NCI-H2081 treated with DMSO at 0.1 percent for 48 hours (cell line): ENCODE measurements at places on chromosomes 1 and 21.
A peak's percentile ranks its signal among the peaks of the same experiment; 100 is the strongest.

DNA sequence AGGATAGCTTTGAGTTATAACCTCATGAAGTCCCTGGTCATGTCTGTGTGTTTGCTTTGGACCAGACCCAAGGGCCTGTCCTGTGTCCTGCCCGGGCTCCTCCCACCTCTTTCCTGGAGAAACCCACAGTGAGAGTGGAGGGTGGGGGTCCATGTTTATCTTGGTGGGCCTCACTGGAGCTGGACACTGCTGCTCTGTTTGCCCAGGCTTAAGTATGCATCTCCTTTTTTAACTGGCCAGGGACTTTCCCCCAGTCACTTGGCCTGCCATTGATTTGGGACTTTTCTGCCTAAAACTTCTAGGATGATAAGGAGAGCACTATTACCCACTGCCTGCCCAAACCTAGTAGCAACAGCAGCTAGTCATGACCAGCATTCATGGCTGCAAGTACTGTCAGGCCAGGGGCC lies 49.8 kb downstream of the DDR2 start:
- DNase-seq: no peak

DNA sequence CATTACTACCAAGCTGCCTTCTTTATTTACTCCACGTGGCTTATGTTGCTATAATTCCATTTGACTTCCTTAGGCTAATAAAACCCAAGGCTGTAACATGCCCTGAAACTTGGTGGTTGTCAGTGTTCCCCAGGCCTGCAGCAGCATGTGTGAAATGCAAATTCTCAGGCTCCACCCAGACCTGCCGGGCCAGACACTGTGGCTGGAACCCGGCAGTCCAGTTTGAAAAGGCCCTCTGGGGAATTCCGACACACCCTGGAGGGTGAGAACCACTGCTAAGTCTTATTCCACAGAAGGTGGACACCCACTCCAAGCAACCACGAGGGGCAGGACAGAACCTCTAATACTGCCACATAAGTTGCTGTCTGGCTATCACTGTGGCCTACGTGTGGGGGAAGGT lies 41.4 kb downstream of the URB1 start:
- DNase-seq: no peak

DNA sequence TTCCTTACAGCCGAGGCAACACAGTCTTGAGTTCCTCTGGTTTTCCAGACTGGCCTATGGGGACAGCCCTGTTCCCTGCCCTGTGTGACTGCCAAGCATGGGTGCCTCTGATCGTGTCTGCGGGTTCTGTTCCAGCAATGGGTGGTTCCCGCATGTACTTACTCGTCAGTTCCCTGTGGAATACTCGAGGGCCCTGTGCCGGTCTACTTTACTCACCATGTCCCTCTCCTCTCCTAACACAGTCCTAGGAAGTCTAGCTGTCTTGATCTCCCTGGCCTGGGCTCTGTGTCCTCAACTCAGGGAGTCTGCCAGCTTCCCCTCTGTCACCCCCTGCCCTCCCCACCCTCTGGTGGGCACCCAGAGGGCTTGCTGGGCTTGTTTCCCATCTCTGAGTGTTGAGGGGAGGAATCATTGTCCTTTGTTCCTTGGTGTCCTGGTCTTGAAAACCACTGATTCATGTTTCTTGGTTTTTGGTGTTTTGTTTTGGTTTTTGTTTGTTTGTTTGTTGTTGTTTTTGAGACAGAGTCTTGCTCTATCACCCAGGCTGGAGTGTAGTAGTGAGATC lies 36.0 kb downstream of the TRAPPC10 start:
- no peak for DNase-seq

DNA sequence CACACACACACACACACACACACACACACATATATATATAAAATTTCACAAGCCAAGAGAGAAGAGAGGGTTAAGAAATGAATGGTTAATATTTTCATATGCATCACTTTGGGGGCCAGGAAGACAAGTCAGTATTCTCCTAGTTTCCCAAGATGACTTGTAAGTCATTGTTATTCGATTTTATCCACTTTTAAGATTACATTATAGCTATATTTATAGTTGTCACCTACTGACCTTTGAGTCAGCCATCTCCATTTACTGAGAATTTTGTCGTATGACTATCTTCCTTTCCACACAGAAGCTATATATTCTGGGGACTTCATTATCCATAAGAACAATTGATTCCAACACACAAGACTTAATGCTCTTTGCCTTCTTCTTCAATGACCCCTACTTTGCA lies 8.9 kb downstream of the LYST start:
- DNase-seq: no peak

GRCh38 chr1:11286735-11287410 lies 13.9 kb downstream of the UBIAD1 start:
- no peak for DNase-seq

- DNase-seq: no peak
These were observed 20.4 kb upstream of the ANGPTL7 start for GRCh38 chr1:11168731-11169130.

- no peak for DNase-seq
These were observed 68.9 kb downstream of the ST3GAL3 start for GRCh38 chr1:43776043-43776761.

- no peak for DNase-seq
These were observed 40.6 kb upstream of the RAB4A start for GRCh38 chr1:229230140-229230892.

- DNase-seq: no peak
These were observed 81.1 kb downstream of the DSCAM start for GRCh38 chr21:40765811-40766210.

GRCh38 chr1:99652881-99653281 lies 7.0 kb downstream of the PALMD start:
- no peak for DNase-seq

- DNase-seq: no peak
These were observed 54.3 kb upstream of the GOLT1A start for GRCh38 chr1:204268101-204268500.

DNA sequence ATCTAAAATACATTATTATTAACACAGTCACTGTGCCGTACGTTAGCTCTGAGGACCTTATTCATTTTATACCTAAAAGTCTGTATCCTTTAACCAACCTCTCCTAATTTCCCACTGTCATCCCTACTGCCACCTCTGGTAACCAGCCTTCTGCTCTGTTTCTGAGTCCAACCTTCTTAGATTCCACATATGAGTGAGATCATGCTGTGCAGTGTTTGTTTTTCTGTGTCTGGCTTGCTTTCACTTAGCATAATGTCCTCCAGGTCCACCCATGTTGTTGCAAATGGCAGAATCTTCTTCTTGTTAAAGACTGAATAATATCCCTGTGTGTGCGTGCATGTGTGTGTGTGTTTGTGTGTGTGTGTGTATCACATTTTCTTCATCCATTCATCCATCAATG lies 64.2 kb downstream of the ETS2 start:
- peak; percentile 4 for DNase-seq

GRCh38 chr1:7441143-7441841 lies 329.8 kb upstream of the VAMP3 start:
- DNase-seq: no peak

- no peak for DNase-seq
These were observed 37.6 kb downstream of the RUNX3 start for GRCh38 chr1:24892188-24893153.

DNA sequence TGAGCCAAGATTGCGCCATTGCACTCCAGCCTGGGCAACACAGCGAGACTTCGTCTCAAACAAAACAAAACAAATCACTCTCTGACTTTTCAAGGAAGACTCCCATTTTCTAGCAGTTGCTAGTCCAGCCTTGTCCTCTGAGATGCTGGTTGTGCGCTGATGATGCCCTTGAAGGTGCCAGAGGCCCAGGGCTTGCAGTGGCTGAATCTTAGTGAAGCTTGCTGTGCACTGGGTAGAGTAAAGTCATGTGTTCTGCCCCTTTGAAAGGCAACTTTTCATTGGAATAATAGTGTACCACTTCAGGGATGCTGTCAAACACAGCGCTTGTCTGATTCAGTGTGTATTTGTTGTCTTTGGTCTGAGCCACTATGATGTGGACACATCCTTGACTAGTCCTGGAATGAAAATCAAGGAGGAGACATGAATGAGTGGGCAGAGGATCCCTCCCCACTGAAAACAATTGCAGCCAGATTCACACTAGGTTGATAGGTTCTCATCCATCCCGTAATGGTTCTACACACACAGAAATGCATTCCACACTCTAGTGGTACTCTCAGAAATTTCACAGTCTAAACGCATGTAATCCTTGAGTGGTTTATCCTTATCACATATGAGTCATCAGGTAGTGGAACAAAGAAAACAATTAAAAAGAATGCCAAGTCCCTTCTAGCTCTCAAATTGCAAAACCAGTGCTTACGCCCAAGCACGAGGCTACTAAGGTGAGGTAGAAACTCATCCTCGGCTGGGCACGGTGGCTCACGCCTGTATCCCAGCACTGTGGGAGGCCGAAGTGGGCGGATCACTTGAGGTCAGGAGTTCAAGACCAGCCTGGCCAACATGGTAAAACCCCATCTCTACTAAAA lies 17.8 kb upstream of the TDRD10 start:
- DNase-seq: no peak
